ENCODE measurements at places on chromosomes 7 and 10.

DNA sequence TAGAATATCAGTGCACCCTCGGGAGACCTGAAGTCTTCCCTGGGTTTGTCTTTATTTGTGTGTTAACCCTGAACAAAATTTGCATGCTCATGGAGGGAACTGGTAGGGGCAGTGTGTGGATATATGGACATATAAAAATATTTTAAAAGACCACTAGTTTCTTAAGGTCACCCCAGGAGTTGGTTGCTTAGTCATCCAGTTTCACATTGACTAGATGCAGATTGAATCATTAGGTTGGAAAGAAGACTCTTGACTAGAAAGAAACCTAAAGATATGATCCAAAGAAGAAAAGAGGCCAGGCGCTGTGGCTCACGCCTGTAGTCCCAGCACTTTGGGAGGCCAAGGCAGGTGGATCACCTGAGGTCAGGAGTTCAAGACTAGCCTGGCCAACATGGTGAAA, 137.1 kb downstream of the KAT6B start:
- no peak for DNase-seq

- DNase-seq = no peak
Measured at GRCh38 chr7:2862831-2863361, 18.8 kb upstream of the GNA12 start.

GRCh38 chr7:70356787-70357328, 758.6 kb downstream of the AUTS2 start:
- DNase-seq = no peak

GRCh38 chr10:535952-536351, 153.5 kb downstream of the DIP2C start:
- no peak for DNase-seq

DNA sequence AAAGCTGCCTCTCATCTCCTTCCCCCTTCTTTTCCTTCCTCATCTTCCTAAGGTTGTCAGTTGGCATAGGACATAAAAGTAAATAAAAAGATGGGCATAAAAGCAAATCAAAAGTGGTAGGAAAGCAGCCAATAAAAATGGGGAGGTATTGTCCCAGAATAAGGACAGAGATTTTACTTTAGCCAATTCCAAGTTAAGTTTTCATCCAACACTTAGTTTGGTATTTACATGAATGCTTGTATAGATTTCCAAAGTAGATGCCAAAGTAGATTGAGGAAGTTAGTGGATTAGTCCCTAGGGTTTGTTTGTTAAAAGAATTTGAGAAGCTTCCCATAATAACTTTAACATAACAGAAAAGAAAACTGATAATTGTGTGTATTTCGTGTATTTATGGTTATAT, 33.7 kb downstream of the HDAC9 start:
- no peak for DNase-seq

DNA sequence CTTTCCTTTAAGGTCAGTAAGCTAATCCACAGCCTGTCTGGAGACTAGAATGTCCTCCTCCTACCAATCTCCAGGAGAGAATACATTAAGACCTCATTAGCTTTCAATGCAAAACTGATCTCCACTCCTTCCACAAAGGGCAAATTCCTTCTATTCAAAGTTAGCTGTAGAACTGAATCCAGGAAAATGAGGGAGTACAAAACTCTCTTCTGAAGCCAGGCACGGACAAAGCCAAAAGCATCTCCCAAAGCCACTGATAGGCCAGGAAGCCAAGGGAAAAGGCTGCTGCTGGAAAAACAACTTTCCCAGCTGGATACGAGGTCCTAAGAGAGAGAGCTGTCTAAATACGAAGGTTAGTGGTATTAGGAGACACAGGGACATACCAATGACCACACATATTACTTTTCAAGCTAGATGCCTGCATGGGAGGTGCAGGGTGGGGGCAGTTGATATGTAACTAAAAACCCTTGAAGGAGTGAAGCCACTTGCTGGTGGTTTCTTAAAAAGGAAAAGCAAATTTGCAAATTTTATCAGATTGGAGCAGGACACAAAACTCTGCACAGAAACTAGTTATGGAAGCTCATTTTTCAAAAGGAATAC, 43.6 kb downstream of the MKX start:
- DNase-seq = no peak

- DNase-seq = no peak
Measured at GRCh38 chr7:37234928-37235327, 213.7 kb downstream of the ELMO1 start.

- DNase-seq = no peak
Measured at GRCh38 chr7:36971515-36972139, 247.3 kb upstream of the AOAH start.

GRCh38 chr10:12597788-12598765, 248.7 kb downstream of the CAMK1D start:
- no peak for DNase-seq

DNA sequence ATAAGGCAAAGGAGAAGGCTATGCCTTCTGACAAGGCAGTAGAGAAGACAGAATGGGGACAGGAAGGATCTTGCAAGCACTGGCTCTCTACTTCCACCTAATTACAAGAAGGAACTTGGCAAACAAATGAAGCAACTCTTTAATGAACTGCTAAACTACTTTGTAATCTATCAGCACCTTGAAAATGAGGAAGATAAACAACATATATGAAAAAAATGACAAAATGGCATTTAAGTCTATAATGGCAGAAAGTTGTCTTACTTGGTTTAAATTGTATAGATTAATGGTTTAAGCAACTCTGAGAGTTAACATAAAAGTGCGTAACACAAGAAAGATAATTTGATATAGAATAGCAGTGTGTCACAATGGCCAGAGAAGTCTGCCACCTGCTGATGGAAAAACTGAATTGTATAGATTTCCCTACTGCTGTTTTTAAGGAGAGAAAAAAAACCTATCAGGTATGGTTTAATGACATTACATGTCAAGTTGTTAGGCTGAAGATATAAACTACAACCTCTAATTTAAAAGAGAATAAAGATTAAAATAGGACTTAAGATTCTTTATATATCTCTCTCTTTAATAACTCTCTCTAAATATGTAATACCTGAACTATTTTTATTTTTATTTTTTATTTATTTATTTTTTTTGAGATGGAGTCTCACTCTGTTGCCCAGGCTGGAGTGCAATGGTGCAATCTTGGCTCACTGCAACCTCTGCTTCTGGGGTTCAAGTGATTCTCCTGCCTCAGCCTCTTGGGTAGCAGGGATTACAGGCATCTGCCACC, 11.8 kb downstream of the NT5C3A start:
- no peak for DNase-seq

DNA sequence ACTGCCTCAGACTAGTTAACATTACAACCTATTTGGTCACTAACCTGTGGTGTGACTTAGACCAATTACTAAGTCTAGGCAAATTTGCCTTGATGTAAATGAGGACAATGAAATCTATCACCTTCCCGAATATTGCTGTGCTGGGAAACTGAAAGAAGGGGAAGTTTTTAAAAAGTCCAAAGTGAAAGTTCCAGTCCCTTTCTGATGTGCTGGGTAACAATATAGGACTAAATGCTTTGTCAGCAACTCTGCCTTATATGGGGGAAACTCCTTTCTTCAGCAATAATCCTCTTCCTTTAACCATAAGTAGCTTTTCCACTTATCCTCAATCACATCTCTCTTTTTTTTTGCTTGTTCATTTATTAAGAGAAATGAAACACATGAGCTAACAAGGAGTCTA, 3.9 kb downstream of the PIK3AP1 start:
- DNase-seq = no peak

GRCh38 chr7:95253986-95254385, 70.3 kb downstream of the PON1 start:
- DNase-seq = no peak

DNA sequence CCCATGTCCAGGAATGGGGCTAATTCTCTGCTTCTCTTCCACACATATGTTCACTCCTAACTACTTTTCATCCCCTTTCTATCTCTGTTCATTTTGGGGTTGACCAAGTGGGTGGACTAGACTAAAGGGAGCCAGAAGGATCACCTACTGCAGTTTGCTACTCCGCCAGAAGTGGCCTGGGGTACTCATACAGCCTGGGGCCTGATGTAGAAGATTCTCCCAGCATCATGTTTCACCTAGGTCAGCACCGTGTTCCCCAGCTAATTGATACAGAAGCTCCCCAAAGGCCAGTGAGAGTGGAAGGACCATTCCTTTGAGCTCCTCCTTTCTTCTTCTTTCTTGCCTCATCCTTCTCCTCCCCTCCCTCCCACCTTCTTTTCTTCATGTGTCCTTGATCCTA, 19.6 kb upstream of the IFRD1 start:
- no peak for DNase-seq

DNA sequence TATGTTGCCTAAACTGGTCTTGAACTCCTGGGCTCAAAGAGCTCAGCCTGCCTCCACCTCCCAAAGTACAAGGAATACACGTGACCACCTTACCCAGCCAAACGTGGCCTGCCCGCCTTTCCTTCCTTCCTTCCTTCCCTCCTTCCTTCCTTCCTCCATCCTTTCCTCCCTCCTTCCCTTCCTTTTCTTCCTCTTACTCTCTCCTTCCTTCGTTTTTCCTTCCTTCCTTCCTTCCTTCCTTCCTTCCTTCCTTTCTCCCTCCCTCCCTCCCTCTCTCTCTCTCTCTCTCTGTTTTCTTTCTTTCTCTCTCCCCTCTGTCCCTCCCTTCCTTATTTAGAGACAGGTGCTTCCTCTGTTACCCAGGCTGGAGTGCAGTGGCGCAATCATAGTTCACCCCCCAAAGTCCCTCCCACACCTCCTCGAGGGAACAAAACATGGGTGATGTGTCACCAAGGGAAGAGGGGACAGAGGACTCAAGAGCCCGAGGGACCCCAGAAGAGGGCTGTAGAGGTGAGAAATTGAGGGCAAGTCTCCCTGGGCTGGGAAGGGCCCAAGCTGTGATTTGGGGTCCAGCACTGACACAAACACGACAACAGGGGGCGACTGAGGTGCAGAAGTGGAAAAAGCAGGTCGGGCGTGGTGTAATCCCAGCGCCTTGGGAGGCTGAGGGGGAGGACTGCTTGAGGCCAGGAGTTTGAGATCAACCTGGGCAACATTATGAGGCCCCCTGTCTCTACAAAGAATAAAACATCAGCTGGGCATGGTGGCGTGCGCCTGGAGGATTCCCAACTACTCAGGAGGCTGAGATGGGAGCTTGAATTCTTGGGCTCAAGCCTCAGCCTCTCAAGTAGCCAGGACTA, 28.1 kb downstream of the EPHB4 start:
- no peak for DNase-seq

- DNase-seq = no peak
Measured at GRCh38 chr7:155227788-155228458, 69.8 kb upstream of the INSIG1 start.

GRCh38 chr10:109701633-109702215, 221.6 kb downstream of the XPNPEP1 start:
- no peak for DNase-seq

- no peak for DNase-seq
Measured at GRCh38 chr10:93849593-93849992, 44.2 kb upstream of the SLC35G1 start.
